ENCODE measurements at places on chromosomes 7 and 10.

- no peak for ATAC-seq
Observed at GRCh38 chr10:130902929-130903328, 408.6 kb downstream of the TCERG1L start.

DNA sequence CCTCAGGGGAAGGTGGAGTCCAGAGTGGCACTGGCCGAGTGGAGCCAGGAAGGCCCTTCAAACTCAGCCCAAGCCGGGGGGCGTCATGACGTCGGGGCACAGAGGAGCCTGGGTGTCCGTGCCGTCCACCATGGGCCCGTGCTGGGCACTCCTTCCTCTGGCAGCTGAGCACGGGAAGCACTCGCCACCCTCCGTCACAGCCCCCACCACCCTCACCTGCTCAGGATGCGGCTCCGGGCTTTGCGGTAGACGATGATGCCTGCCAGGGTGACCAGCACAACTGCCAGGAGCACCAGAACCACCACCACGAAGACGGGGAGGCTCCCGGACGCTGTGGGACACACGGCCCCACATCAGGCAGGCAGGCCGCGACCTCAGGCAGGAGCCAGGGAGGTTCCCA, 8.1 kb downstream of the ADAM8 start:
- no peak for ATAC-seq

GRCh38 chr10:76729841-76730487, 907.6 kb downstream of the KCNMA1 start:
- no peak for ATAC-seq

DNA sequence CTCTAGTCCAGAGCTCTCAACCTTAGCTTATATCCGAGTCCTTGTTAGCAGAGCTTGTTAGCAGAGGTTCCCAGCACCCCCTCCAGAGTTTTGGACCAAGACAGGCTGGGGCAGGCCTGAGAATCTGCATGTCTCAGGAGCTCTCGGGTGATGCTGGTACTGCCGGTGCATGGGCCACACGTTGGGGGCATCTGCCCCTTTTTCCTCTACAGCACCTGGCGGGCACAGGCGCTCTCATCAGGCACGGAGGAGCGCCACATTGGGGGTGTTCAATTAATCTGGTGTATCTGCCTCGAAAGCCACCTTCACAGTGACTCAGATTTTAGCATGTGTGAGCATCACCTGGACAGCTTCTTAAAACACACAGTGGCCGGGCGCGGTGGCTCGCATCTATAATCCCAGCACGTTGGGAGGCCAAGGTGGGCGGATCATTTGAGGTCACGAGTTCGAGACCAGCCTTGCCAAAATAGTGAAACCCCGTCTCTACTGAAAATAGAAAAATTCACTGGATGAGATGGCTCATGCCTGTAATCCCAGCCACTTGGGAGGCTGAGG, 117.7 kb downstream of the ELFN1 start:
- no peak for ATAC-seq

GRCh38 chr7:33680682-33681081, 224.7 kb upstream of the BMPER start:
- no peak for ATAC-seq

GRCh38 chr7:108824840-108825580, 255.3 kb downstream of the DNAJB9 start:
- ATAC-seq: no peak

- no peak for ATAC-seq
Observed at GRCh38 chr10:96377816-96378294, 19.1 kb upstream of the OPALIN start.

DNA sequence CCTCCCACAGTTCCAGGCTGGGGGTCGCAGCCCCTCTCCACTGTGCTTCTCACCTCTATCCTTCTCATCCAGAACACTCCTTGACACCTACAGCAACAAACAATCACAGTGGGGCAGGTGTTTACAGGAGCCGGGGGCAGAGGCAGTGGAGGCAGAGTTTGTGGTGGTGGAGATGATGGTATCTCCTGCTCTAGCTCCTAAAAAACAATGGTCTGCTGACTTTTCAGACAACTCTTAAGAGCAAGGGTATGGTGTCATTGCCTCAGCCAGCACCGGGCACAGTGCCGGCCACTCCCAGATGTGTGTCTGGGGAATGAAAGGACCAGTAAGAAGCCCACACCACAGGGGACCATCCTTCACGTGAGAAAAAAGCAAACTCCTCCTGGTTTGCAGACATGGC, 36.3 kb upstream of the ANTXRL start:
- ATAC-seq: no peak

DNA sequence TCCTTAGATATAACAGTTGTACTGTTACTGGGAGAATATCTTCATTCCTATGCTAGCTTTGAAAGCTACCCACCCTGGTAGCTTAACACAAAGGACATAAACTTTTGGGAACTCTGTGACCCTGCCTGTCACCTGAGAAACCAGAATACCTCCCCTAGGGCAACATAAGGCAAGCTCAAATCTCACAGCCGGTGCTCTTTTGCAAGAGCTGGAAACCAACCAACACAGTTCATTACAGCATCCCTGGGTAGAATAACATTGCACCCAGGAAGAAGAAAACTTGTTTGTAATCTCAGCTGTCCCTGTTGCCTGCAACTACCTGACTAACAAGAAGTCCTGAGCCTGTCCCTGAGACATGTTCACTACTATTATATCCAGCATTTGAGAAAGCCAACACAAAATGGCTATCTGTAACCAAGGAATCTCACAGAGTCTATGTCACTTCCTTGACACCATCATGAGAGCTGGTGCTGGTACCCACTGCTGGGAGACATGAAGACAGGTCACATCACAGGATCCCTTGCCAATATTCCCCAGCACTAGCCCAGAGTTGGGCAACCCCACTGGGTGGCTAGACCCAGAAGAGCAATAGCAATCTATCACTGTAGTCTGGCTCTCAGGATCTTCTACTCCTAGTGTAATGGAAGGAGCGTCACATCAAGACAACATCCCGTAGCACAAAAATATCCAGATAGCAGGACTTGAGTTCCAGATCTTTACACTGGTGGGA, 31.3 kb downstream of the AKR1C3 start:
- ATAC-seq: no peak

DNA sequence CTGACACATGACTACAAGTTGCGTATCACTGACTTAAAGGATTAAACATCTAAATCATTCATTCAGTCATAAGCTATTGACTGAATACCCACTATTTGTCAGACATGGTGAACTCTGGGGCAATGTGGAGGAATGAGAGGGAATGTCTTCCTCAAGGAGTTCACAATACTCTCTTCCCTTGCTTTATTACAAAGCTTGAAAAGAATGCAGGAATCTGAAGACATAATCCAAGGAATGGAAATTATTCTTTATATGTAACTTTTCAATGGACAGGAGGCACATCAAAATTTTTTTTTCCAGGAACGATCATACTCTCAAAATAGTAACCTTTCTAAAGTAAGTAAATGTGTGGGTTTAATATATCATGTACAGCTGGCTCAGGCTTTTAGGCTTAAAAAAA, 111.9 kb downstream of the ATXN7L1 start:
- ATAC-seq: no peak

DNA sequence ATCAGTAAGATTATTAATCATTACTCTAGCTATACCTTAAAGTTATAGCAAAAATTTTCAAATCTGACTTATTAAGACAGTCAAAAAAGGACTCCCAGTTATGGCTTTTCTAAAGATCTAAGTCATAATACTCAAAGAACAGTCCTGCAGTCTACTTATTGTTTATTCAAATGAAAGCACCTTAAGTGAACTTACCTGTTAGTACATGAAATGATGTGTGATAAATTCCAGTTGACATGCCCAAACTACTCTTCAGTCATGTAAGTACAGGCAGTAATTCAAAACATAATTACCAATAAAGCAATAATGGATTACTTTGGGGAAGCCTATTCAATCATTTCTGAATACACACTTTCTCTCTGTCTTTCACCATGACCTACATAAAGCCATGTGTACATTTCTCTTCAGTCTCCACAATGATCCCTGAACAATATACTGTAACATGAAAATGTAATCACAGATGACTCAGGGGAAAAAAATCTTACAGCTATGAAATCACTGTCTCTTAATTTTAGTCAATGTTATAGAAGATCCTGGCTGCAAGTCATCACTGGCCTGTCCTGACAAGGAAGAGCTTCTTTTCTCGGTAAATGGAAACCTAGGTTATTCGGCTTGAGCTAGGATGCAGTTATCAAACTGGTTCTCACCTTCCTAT, 420.7 kb upstream of the LRRTM3 start:
- ATAC-seq: no peak

DNA sequence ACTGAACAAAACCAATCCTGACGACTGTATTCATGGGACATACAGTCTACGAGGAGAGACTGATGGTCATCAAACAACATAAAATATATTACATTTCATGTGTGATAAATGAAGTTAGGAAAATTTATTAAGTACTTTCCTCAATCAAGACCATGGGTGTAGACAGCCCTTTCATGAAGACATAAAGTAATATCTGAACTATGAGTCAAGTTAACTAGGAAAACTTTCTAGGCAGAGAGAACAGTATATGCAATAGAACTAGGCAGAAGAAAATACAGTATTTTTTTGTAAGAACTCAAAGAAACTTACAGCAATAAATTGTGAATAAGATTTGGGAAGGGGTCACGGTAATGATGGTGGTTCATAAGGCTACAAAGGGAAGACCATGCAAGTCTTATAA, 112.8 kb downstream of the JMJD1C start:
- no peak for ATAC-seq

DNA sequence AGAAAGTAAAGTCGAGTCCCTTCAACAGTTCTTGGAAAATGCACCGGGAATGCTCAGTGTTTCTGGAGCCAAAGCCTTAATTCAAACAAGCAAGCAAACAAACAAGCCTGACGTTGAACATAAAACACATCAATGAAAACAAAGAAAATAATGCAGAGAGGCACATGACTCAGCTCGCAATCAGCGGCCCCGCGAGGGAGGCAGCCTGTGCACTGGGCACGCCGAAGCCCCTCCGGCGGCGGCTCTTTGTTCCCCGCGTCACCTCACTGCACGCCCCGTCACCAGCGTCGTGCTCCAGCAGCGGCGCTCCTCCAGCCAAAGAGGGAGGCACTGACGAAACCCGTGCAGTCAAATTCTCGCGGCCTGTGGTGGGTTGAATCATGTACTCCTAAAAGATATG, 151.5 kb downstream of the DNAJB6 start:
- ATAC-seq: no peak

DNA sequence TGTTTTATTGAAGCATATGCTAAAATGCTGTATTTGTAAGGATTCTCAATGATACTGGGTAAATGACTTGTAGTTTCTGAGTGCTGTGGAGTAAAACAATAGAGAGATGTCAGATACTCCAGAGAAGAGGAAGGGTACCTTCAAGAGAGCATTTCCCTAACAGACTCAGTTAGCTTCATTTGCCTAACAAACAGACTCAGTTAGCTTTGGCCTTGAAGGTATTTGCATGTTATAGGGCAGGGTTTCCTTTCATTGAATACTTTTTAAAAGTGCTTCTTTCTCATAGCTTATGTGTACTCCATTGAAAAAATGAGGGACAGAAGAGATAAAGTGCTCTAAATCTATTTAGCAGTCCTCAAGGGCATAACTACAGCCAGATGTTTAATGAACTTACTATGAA, 101.8 kb downstream of the CHN2 start:
- ATAC-seq: no peak

DNA sequence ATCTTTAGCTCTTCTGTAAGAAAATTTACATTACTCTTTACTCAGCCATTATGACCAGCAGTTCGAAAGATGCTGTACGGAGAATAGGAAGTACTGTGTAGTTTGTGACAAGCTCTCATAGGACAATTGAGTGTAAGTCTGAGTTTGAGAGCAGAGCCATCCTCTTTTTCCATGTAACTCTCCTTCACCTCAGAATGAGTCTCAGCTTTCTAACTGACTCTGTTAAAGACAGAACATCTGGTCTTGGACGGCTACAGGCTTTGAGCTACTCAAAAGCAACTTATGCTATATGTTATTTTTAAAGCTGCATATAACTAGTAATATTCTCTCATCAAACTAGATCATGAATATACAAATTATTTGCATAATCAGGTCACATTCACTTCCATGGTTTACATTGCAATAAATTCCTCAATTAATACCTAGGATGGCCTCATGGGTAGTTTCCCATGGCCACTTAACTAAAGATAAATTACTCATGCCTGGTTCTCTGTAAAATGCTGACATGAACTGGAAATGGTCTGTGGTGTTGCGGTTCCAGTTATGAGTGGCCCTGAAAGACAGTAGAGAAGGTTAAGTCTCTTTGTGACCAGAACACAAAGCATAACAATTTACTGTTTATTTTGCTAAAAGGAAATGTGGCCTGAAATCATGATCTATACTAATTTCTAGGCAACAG, 358.7 kb downstream of the PHF14 start:
- peak; percentile 80 for ATAC-seq
